ENCODE measurements at places on chromosomes 12 and 14.

- no peak for DNase-seq
Measured at GRCh38 chr14:54309615-54310014, 87.2 kb upstream of the CDKN3 start.

GRCh38 chr14:95770777-95771176 lies 56.9 kb upstream of the TCL1A start:
- DNase-seq, result no peak

GRCh38 chr12:4433745-4434058 lies 11.9 kb downstream of the FGF6 start:
- no peak for DNase-seq

DNA sequence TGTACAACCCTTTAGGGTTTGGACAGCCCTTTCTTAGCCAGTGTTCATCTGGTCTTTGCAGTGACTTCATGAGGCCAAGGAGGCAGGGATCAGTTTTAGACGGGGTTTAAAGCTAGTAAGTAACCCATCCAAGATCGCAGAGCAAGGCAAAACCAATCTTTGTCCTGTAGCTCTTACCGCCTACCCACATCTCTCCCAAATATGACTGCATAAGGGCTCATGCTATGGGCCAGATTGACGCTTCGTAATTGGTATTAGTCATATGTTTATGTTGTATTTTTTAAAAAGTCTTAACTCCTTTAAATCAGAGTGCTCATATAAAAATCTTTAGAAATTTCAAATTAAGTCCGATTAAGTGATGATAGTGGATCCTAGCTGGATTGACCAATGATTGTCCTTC lies 3.7 kb upstream of the CLMN start:
- no peak for DNase-seq

DNA sequence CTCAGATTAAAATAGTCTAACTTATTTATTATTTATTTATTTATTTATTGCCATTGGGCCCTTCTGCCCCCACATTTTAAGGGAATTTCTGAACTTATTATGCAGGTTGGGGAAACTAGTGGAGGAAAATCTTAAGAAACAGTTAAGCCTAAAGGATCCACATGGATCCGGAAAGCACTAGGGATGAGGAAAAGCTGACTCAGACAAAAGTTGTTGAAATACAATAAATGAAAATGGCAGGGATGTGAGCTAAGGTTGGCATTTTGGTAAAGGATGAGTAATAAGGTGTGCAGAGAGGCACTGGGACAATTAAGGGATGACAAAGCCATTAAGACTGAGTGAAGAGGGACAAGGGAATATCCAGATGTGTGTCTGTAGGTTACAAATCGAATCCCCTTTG lies 20.7 kb upstream of the CSRP2 start:
- no peak for DNase-seq

GRCh38 chr12:97308576-97309198 lies 153.9 kb upstream of the RMST start:
- no peak for DNase-seq

DNA sequence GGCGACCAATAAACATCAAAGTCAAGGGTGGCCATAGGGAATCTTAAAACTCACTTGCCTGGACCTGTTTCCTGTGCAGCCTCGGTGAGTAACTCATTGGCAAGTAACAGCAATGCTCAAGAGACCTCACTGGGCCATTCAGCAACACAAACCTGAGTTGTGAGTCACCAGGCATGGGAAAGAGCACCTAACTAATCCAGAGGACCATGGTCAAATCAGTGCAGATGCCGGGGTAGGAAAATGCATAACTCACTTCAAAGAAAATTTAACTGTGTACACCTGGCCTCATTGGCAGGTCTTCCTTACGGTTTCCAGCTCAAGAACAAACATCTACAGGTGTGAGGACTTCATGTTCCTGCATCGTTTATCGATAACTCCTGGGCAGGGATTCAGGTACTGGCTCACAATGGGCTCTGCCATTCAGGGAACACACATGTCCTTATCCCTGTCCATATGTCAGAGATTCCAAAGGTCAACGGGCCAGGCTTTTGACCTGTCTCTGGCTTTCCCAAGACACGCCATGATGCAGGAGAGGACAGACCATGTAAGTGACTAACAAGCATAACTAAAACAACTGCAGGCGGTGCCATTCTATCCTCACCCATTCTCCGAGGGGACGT lies 211.8 kb downstream of the ANO2 start:
- no peak for DNase-seq

All from stimulated activated CD4-positive, alpha-beta T cell treated with anti-CD3 and anti-CD28 coated beads, Interleukin-1b, Interleukin-23, amount 100 ng/mL, for 1 hour (primary cell).